Stimulated activated CD4-positive, alpha-beta T cell treated with anti-CD3 and anti-CD28 coated beads, Interleukin-1b, Interleukin-23, amount 100 ng/mL, for 24 hours (primary cell): ENCODE measurements at places on chromosomes 11 and 22.

GRCh38 chr11:46240371-46240770 is 37.1 kb upstream of the CREB3L1 start:
- DNase-seq = no peak

- no peak for DNase-seq
Observed at GRCh38 chr11:116123739-116124138, 619.5 kb upstream of the CADM1 start.

DNA sequence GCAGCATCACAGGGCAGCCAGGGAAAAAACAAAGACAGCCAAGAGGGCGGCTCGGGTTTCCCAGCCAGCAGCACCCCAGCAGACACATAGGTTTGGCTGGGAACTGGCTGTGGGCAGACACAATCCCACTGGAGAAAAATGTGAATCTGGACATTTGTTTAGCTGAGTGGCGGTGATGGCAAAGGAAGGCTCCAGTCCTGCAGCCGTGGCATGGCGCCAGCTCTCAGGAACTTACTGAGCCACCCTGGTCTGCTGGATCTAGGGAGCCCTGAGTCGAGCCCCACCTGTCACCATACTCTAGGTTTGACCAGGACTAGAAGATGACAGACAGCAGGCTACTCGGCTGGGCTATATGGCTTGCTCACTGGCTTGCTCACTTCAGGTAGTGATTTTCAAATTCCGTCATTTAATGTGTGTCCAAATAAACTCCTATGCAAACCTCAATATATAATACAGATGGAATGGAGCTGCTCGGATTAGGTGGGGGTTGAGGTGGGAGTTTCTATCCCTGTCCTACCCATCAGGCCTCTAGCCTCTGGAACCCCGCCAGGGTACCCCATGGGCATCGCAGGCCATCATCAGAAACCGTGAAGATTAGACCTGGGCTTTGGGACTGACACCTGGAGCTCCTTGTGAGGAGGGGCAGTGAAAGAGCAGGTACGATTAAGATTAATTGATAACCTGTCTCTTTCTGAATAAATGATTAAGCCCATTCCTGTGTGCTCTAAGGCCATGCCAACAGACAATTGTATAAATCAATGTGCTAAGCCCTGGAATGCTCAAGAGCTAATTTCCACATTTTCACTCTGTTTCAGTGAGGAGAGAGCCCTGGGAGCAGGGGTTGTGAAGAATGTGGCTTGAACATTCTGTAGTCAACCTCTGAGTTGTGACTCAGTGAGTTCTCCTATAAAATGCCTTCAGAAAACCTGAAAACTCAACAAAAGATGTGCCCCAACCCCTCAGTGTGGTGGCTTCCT is 42.5 kb downstream of the GALNT18 start:
- DNase-seq = no peak

- no peak for DNase-seq
Observed at GRCh38 chr11:35151241-35151640, 12.3 kb downstream of the CD44 start.

DNA sequence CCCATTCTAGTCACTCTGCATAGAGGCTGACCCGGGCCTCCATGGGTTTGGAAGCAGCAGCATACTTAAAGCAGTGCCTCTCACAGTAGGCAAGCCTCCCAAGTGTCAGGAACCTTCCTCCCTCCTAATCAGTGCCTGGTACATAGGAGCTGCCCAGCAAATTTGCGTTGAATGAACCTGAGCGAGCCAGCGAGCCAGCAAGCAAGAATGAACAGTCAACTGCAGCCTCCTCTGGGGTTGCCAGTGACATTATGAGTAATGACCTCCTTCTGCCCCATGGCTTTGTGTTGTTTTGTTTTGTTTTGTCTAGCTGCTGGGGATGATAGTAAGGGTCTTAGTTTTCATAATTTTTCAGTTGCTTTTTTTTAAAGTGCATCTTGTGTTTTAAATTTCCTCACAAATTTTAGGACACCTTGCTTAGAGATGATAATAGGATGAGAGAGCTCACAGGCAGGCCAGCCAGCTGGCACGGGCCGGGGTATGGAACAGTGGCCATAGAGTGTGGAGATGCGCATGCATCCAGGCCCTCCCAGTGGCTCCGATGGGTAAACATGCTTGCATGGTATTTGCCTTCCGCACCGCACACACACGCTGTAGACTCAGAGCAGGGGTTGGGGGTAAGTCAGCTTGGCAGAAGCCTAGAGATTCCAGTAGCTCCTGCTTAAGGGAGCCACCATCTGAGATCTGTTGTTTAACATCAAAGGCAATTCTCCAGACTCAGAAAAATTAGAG is 36.1 kb downstream of the TTC12 start:
- no peak for DNase-seq

DNA sequence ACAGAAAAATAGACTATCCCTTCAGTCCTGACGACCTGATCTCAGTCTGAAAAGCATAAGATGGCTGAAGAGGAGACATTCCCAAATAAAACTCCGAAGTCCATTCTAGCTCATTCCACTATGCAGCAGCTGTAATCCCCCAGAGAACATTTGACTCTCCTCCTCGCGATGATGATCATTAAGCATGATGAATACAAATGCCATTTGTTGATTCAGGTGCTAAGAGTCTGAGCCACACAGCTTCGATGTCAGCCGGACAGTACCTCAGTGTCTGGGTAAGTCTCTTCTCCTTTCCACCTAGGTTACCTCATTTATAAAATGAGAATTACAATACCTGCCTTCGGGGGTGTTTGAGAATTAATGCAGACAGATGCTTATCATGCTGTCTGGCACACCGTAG is 94.8 kb downstream of the TENM4 start:
- DNase-seq = no peak

DNA sequence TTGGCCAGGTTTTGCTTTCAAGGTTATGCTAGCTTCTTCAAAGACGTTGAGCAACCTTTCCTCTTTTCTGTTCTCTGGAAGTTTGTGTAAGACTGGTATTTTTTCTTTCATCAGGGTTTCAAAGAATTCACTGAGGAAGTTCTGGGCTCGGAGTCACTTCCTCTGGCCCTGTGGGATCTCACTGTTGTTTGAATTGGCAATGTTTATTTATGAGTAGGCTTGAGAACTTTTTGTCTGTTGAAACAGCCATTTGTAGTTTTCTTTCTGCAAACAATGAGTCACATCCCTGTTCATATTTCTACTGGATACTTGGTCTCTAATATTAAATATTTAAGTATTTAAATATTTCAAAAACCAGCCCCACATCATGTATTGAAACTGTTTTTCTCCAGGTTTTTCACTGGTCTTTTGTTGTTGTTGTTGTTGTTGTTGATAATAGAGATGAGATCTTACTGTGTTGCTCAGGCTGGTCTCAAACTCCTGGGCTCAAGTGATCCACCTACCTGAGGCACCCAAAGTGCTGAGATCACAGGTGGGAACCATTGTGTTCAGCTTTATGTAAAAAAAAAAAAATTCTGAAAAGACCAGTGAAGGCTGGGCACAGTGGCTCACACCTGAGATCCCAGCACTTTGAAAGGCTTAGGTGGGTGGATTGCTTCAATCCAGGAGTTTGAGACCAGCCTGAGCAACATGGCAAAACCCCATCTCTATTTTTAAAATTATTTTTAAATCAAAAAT is 26.9 kb downstream of the SUSD2 start:
- no peak for DNase-seq

- DNase-seq = no peak
Observed at GRCh38 chr11:34451053-34451452, 12.3 kb downstream of the CAT start.

DNA sequence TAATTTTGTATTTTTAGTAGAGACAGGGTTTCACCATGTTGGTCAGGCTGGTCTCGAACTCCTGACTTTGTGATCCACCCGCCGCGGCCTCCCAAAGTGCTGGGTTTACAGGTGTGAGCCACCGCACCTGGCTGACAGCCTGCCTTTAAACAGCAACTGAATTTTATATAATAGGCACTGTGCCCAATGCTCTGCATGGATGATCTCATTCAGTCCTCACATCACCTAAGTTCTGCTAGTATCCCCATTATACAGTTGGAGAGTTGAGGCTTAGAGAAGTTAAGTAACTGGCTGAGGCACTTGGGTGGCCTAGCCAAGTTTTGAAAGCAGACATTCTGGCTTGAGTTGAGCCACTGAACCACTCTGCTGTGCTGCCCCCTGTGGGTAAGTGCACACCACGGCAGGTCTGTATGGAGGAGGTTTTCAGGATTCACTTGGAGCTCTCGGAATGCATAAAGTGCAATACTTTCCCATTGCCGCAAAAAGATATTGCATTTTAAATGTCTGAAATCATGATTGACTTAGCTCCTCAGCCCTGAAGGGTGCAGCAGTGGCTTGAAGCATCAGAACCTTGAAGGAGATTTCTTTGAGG is 112.4 kb downstream of the LDLRAD3 start:
- no peak for DNase-seq

DNA sequence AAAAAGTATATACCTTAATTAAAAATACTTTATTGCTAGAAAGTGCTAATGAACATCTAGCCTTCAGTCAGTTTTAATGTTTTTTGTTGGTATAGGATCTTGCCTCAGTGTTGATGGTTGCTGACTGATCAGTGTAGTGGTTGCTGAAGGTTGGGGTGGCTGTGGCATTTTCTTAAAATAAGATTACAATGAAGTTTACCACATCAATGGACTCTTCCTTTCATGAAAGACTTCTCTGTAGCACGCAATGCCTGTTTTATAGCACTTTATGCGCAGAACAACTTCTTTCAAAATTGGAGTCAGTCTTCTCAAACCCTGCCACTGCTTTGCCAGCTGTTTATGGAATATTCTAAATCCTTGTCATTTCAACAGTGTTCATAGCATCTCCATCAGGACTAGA is 50.6 kb downstream of the LDLRAD3 start:
- DNase-seq = no peak

- DNase-seq = no peak
Observed at GRCh38 chr11:20601221-20601914, 2.0 kb downstream of the SLC6A5 start.

GRCh38 chr11:66906061-66906733 is 49.3 kb downstream of the LRFN4 start:
- no peak for DNase-seq

DNA sequence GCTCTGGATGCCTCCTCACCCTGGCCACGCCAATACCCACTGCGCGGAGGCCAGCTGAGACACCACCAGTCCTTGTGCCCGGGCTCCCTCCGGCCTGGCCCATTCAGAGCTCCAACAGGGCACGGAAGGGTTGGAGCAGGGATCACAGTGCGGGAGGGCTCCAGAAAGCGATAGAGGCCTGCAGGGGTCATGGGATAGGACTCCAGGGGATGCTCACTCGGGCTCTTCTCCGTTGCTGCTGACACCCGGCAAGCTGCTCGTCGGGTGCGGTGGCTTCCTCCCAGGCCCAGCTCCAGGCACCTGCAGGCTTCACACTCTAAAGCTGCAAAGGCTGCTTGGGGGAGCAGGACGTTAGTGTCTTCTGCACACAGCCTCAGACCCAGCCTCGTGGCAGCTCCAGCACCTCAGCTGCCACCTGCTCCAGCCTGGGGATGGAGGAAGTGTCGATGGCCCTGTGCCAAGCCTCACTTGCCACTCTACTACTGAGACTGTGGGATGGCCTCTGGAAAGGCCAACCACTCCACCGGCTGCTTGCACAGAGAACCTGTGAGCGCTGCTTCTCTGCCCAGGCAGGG is 10.6 kb downstream of the WNT7B start:
- no peak for DNase-seq
